ENCODE measurements at places on chromosomes 16 and 17. TPM values are rescaled to one million over a fixed set of nuclear protein-coding genes. Genes with fewer than 3 reads are reported as not detected.

GRCh38 chr17:32386844-32387243 lies 36.9 kb downstream of the ZNF207 start:
- DNase-seq, result no peak

DNA sequence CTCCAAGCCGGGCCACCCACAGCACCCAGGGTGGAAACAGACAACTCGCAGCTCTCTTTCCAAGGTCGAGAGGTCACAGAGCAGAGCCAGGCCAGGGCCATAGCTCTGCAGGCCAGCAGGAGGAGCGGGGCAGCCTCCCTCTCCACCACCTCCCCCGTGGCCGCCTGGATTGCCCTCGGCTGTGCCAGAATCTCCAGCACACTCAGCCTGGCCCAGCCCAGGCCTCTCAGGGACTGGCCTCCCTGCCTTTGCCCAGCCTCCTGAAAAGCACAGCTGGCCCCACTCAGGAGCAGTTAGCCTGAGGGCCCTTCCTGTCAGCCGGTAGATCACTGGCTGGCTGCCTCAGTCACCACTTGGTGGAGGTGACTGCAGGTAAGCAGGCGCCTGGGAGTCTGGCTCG lies 85.8 kb upstream of the SEC14L1 start:
- no peak for DNase-seq

DNA sequence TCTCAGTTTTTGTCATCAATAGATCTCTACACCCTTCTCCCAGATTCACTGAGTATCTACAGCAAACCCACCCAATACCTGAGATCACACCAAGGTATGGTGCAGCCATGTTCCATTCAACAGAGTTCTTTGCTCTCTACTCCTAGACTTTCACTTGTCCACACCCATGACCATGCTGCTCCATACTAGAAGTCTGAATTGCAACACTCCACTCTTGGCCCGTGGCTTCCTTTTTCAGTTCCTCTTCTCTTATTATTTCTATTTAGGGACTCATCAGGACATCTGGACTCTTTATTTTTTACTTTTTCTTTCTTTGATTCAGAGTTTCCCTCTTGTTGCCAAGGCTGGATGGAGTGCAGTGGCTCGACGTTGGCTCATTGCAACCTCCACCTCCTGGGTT lies 37.1 kb downstream of the YWHAE start:
- no peak for DNase-seq

GRCh38 chr17:83183951-83184506 lies 104.6 kb downstream of the METRNL start:
- no peak for DNase-seq

Gene CDH3
- total RNA-seq, result 0.77 TPM

DNA sequence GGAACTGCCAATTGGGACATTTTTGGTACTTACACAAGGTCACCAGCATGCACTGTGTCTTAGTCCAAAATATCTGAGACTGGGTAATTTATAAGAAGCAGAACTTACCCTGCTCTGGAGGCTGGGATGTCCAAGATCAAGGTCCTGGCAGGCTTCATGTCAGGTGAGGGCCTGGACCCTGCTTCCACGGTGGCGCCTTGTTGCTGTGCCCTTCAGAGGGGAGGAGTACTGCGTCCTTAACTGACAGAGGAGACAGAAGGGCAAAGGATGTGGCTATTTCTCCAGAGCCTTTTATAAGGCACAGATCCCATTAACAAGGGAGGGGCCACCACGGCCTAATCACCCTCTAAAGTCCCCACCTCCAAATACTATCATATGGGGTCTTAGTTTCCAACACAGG lies 178.9 kb downstream of the C16orf95 start:
- DNase-seq, result no peak
